NCI-H2107 (cell line): ENCODE measurements at places on chromosomes 2 and 18.

GRCh38 chr2:170339322-170339721 is 161.4 kb downstream of the MYO3B start:
- DNase-seq, result no peak

- DNase-seq, result peak; percentile 6
Measured at GRCh38 chr2:186852508-186852907, 3.5 kb upstream of the ZSWIM2 start.

GRCh38 chr18:23231340-23232021 is 96.2 kb downstream of the CABLES1 start:
- no peak for DNase-seq

- DNase-seq, result no peak
Measured at GRCh38 chr2:239856620-239857285, 168.4 kb downstream of the NDUFA10 start.

GRCh38 chr2:107285621-107286299 is 399.8 kb upstream of the ST6GAL2 start:
- DNase-seq, result no peak

- no peak for DNase-seq
Measured at GRCh38 chr18:74420926-74421325, 36.2 kb downstream of the DIPK1C start.

GRCh38 chr2:127901339-127902056 is 15.7 kb upstream of the AMMECR1L start:
- DNase-seq, result no peak

- DNase-seq, result peak; percentile 47
Measured at GRCh38 chr18:67199993-67200617, 316.4 kb downstream of the DSEL start.

DNA sequence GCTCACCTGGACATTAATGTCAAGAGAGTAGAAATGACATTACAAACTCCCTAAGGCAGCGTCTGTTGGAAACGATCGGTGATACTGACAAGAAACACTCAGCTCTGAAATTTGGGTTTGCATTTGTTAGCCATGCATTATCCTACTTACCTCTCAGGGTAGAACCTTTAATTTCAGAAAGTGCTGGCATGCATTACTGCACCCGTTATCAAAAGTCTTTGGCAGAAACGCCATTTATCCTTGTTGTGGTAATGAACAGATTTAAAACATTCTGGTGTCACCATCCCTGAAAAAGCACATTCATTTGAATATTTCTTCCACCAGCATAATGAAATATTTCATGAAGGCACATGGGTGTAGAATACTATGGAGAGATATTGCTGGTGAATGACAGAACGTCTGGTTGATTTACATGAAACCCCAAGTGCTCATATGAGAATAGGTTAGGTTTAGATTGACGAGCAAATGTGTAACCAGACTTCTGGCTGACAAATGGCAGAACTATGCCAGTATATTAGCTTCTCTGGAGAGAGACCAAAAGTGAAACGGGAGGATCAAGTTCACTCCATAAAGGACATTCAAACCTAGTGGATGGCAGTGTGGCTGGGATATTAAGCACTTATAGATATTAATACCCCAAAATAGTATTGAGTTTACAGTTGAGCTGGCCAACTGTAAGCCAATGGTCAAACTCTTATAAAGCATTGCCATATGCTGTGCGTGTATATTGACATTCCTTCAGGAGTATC is 53.5 kb upstream of the ITGB6 start:
- no peak for DNase-seq

DNA sequence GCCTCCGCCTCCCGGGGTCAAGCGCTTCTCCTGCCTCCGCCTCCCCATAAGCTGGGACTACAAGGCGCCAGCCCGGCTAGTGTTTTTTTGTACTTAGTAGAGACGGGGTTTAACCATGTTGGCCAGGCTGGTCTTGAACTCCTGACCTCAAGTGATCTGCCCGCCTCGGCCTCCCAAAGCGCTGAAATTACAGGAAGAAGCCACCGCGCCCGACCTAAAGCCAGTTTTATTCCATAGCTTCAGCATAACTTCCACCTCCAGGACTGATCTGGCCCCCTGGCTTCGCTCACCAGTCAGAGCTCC is 783 bp upstream of the TXNL4A start:
- DNase-seq, result no peak

DNA sequence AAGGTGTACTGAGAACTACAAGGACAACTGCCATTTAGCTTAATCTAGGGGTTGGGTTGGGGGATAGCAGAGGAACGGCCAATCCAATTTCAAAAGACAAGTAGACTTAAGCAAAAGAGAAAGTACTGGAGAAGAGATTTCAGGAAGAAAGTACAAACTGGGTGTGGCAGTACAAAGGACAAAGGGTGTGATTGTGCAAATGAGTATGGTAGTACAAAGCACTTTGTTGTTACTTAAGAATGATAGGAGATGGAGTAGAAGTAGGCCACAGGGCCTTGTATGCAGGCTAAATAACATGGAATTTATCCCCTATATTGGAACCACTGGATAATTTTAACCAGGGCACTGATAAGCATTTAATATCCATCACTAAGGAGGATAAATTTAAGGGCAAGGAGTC is 4.7 kb upstream of the ORC2 start:
- no peak for DNase-seq

- DNase-seq, result no peak
Measured at GRCh38 chr2:83079007-83079406, 1380.1 kb downstream of the SUCLG1 start.

GRCh38 chr2:118817469-118817868 is 30.0 kb downstream of the EN1 start:
- no peak for DNase-seq

DNA sequence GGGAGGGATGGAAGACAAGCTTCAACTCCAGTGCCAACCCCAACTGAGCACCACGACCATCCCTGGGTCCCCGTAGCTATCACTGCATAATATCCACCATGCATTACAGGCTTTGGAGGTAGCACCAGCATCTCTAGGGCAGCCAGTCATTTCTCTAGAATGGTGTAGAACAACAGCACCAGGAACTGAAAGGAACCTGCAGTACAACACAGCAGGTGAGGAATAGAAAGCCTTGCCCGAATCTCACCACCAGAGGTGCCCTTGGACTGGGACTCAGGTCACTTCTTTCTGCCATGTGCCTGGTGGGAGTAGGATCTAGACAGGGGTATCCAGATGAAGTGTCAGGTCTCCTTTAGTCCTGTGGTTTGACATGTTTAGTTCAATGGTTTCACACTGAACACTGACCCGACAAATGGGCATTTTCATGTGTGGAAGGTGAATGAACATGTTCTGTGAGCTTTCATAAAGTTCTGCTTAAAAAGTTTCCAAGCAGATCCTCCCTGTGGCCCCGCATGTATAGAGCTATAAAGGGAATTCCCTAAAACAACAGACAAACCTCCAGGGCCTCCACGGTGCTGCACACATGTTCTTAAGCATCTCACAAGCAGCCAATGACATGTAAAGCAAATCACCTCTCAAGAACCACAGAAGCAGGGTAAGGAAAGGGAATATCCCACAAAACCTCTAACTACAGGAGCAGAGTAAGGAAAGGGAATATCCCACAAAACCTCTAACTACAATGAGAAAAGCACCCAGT is 208.3 kb downstream of the AFF3 start:
- DNase-seq, result no peak

GRCh38 chr2:20424300-20425290 is 22.3 kb upstream of the RHOB start:
- DNase-seq, result no peak

DNA sequence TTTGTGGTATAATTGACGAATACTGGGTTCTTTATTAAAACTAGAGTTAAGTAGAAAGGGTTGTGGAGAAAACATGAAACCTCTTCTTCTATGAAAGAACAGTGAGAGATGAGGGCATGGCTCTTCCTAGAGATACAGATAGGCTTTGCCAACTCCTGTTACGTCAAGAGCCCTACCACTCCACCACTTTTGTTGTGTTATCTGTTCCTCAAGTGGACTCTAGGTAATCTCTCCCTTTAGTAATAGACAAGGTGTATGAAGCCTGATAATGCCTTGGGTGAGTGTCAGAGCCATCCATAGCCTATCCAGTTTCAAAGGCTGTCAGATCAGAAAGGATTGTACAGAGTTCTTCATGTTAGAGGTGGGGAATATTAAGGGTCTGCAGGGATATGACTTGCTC is 176.4 kb downstream of the SETBP1 start:
- DNase-seq, result no peak
